ENCODE measurements at places on chromosomes 16 and 17. TPM values are rescaled to one million over a fixed set of nuclear protein-coding genes. Genes with fewer than 3 reads are reported as not detected.

DNA sequence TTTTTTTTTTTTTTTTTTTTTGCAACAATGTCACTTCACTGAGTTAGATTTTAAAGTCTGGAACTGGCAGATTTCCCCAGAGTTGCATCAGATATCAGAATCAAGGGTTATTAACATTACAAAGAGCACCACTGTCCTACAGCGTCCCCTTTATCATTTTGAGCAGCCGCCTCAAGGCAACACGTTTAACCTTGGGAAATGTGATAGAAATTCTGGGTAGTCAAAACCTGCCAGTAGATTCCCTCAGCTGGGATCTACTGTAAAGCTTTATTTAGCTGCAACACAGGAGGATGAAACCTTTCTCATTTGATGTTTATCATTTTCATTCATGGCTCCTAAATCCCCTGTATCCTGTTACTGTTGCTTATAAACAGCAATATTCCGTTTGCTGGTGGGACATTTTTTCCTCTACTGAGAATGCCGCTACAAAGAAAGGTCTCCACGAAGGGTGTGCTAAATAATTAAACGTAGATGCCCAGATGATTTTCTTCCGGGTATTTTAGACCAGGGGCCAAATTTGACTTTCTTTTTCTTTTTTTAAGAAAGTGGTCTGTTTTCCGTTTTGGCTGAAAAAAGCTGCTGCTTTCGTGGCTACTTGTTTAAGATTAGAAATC is 436.1 kb upstream of the GOT2 start:
- H3K36me3 ChIP-seq: no peaks in the 10 kb centered on the region
- no peak for DNase-seq
- no peaks in the 10 kb centered on the region for H3K27me3 ChIP-seq
- H3K27ac ChIP-seq: no peak overlapping the region
- H3K4me3 ChIP-seq: no peak overlapping the region

DNA sequence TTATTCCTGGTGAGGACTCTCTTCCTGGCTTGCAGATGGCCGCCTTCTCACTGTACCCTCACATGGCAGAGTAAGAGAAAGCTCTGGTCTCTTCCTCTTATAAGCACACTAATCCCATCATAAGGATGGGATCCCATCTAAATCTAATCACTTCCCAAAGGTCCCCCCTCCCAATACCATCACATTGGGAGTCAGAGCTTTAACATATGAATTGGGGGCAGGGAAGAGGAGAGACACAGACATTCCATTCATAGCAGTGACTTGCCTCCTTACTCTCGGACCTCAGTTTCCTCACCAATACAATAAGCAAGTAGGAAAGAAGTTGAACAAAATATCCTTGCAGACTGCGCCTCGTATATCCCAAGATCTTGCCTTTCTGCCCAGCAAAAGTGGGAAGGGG is 1.7 kb downstream of the CLEC19A start:
- H3K4me3 ChIP-seq: no peak overlapping the region
- no peaks in the 10 kb centered on the region for H3K36me3 ChIP-seq
- DNase-seq: no peak
- H3K27ac ChIP-seq: no peak overlapping the region

DNA sequence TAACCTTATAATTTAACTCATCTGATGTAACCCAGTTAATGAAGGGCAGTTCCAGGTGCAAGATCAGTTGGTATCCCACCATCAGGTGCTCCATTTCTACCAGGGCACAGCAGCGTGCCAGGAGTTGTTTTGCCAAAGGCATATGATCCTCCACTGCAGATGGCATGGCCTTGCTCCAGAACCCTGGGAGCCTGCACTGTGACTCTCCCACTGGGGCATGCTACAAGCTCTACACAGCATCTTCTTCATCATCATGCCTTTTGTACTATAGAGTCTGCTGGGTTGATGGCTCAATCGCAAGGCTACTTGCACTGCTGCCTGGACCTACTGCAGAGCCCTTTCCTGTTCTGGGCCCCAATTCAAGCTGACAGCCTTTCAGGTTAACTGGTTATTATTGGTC is 11.3 kb upstream of the MAPT start:
- DNase-seq: no peak
- no peaks in the 10 kb centered on the region for H3K27me3 ChIP-seq
- no peak overlapping the region for H3K27ac ChIP-seq
- H3K4me3 ChIP-seq: no peak overlapping the region

DNA sequence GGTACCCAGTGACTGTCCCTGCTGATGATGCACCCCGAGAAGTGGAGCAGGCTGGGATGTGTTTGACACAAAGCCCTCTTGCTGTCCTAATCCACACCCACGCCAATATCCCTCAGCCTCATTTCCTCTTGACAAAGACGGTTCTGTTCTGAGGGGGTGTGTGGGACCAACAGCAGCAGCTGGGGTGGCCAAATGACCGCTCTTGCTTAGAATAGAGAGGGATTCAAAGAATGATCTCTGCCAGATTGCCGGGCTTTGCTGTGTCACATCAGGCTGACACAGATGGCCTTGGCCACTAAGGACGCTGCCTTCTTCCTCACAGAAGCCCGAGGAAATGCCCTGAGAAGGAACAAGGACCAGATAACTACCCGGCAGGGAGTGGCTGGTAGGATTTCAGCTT is 250.7 kb downstream of the NTN1 start:
- no peaks in the 10 kb centered on the region for H3K4me1 ChIP-seq
- no peak for DNase-seq
- no peak overlapping the region for H3K4me3 ChIP-seq
- no peaks in the 10 kb centered on the region for H3K36me3 ChIP-seq
- H3K27ac ChIP-seq: no peak overlapping the region
- no peaks in the 10 kb centered on the region for H3K27me3 ChIP-seq

- H3K27me3 ChIP-seq: peaks cover 1% of the 10 kb centered on the region
- peak; percentile 81 for DNase-seq
- H3K27ac ChIP-seq: peak overlapping the region; percentile 20
- peaks cover 2% of the 10 kb centered on the region for H3K36me3 ChIP-seq
- peaks cover 76% of the 10 kb centered on the region for H3K4me1 ChIP-seq
Measured at GRCh38 chr16:27315333-27316037, 1.7 kb downstream of the IL4R start.

- H3K4me3 ChIP-seq: no peak overlapping the region
- H3K27ac ChIP-seq: no peak overlapping the region
Measured at GRCh38 chr16:53565296-53565863, 62.4 kb upstream of the AKTIP start.

GRCh38 chr17:7864995-7865650 is 7.3 kb downstream of the CYB5D1 start:
- peaks cover 59% of the 10 kb centered on the region for H3K4me1 ChIP-seq
- no peak overlapping the region for H3K4me3 ChIP-seq
- no peaks in the 10 kb centered on the region for H3K36me3 ChIP-seq
- DNase-seq: no peak

- no peak overlapping the region for H3K27ac ChIP-seq
- H3K36me3 ChIP-seq: no peaks in the 10 kb centered on the region
- H3K27me3 ChIP-seq: no peaks in the 10 kb centered on the region
- no peak for DNase-seq
- H3K4me3 ChIP-seq: peak overlapping the region; percentile 38
Measured at GRCh38 chr17:64130559-64131001, 636 bp upstream of the ERN1 start.

The KCTD11 gene
- 1.3 TPM for total RNA-seq

The MPP2 gene
- total RNA-seq: 0.20 TPM

The CFAP97D1 gene
- 0.02 TPM for total RNA-seq
